Suprapubic skin (tissue), 4 donors: ENCODE measurements at places on chromosomes 6 and 20. TPM values are rescaled to one million over a fixed set of nuclear protein-coding genes. Genes with fewer than 3 reads are reported as not detected.

DNA sequence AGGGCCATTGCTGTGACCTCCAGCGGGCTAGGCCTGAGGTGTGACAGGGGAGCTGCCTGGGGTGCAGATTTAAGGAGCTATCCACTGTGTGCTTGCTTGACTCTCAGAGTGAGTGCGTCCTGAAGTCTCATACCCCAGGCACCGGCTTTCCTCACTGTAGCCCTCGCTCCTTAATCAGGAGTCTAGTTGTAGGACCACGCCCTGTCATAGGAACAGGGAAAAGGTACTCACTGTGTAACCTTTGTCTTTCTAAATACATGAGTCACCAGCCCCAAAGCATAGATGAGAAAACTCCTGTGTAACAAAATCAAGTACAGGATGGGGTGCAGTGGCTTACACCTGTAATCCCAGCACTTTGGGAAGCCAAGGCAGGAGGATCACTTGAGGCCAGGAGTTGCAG lies 141.7 kb downstream of the TMEM242 start:
- no peaks in the 10 kb centered on the region for H3K27me3 ChIP-seq
- H3K4me1 ChIP-seq: peaks cover 22% of the 10 kb centered on the region
- no peak for DNase-seq
- no peak overlapping the region for H3K4me3 ChIP-seq
- peaks cover 48% of the 10 kb centered on the region for H3K36me3 ChIP-seq

DNA sequence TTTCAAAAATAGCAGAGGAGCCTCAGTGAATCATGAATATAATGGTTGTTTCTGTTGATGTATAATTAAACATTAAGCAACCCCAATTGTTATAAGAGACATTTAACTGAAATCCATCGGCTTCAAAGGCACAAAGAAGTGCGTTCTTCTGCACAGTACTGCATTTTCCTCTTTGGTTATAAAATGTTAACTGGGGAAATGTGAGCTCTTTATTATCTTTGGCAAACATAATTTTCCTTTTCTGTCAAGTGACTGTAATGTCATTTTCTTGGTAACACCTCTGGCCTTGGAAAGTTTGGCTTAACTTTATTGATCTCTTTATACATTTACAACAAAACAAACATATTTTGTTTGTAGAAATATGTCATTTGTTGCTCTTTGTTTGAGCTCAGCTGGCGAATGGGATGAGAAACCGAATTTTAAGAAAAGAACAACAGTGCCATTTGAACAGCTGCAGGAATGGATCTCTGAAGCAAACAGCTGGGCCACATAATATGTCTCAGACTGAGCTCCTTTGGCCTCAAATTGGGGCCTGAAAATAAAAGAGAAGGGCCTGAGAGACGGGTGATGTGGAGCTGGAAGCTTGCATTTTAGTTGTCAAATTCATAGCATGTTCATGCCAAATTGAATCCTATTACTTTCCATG lies 427.0 kb upstream of the SPTLC3 start:
- DNase-seq: no peak
- H3K27ac ChIP-seq: no peak overlapping the region
- no peaks in the 10 kb centered on the region for H3K4me1 ChIP-seq

DNA sequence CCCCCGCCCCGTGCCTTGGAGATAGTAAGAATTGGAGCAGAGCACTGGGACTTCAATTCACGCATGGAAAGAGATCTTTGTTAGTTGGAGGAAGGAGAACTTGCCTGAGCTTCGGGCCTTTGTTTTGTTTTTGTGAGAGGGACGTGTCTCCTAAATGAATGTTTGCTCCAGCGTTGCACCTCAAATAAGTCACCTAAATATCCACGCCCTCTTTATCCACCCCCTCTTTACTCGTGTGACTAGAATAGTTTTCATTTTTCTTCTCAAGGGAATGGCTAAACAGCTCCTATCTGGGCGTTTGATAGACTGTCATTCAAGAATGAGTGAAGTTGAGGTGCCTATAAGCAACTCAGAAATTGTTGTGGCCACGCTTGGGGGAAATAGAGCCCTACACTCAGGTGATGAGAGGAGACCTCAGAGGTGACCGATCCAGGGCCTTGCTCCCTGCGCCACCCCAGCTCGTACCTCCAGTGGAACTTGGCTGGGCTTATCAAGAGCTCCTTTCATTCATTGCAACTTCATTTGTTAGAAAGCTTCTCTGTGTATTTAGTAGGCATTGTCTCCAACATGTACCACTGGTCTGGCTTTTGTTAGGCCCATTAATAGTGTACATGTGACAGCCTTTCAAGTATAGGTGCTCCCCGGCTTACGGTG lies 861 bp downstream of the PCMTD2 start:
- DNase-seq: no peak
- H3K36me3 ChIP-seq: no peaks in the 10 kb centered on the region
- no peaks in the 10 kb centered on the region for H3K27me3 ChIP-seq

GRCh38 chr6:43941174-43941573 lies 171.2 kb downstream of the VEGFA start:
- peak; percentile 28 for DNase-seq
- no peak overlapping the region for H3K27ac ChIP-seq
- no peak overlapping the region for H3K4me3 ChIP-seq

DNA sequence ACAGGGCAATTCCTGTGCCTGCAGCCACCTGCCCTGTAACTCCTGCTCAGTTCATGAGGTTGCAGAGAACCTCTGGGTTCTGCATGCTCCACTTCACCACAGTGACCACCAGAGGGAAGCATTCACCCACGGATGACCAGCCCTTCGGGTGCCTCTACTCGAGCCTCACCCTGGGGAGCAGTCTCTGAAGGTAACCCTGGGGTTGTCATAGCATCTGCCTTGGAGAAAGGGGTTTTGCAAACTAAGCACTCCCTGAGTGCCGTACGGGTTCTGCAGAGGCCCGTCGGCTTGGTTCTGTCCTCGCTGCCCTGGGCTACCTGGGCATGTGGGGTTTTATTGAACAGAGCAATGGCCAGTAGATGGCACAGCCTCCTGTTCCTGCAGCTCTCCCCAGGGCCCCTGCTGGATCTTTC lies 10.2 kb upstream of the CST5 start:
- H3K4me3 ChIP-seq: no peak overlapping the region
- DNase-seq: no peak
- no peak overlapping the region for H3K27ac ChIP-seq

Gene TRIM38
- 3.9 TPM for total RNA-seq

- H3K4me3 ChIP-seq: no peak overlapping the region
- no peak overlapping the region for H3K27ac ChIP-seq
- no peaks in the 10 kb centered on the region for H3K36me3 ChIP-seq
- H3K27me3 ChIP-seq: no peaks in the 10 kb centered on the region
- no peaks in the 10 kb centered on the region for H3K4me1 ChIP-seq
Measured at GRCh38 chr6:142279350-142280180, 22.2 kb upstream of the ADGRG6 start.

DNA sequence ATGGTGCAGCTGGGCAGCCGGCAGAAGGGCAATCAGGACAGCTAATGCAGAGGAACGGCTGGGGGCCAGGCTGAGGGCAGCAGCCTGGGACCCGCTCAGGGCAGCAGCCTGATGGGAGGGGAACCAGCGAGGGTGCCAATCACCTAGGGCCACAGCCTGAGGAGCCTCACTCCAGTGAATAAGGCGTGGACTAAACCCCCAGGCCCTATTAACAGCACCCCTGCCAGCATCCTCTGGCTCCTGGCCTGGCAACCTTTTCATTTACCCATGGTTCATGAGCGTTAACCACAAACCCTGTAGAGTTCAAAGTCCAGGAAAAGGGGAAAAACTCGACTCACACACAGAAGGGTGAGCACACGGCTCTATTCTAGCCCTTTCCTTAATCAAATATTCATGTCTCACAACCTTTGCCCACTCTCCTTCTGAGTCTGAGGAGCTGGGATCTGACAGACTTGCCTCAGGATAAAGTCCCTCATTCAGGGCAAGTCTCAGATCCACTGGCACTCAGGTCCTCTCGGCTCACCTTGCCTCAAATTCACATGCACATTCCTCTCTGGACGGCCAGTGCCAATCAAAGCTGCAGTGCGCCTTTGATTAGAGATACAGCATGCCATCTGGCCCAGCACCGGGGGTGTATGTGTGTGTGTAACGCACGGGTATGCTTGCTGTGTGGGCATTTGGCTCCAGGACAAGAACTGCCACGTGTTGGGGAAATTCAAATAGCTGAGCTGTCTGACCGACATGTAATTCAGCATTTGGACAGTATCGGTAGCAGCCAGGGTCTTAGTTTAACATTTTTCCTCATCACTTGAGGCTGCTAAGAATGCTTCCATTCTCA lies 86.9 kb upstream of the TRAF3IP2 start:
- DNase-seq: no peak
- peaks cover 27% of the 10 kb centered on the region for H3K36me3 ChIP-seq
- H3K4me1 ChIP-seq: peaks cover 19% of the 10 kb centered on the region
- H3K4me3 ChIP-seq: no peak overlapping the region
- no peak overlapping the region for H3K27ac ChIP-seq
- H3K27me3 ChIP-seq: no peaks in the 10 kb centered on the region

Gene PAK5
- total RNA-seq: 0.21 TPM

Gene C20orf144
- total RNA-seq: not detected

Gene SIRPD
- total RNA-seq: not detected

GRCh38 chr20:48463916-48464315 lies 363.9 kb downstream of the PREX1 start:
- no peaks in the 10 kb centered on the region for H3K4me1 ChIP-seq
- no peak for DNase-seq
- no peak overlapping the region for H3K27ac ChIP-seq
- peaks cover 21% of the 10 kb centered on the region for H3K27me3 ChIP-seq
- no peak overlapping the region for H3K4me3 ChIP-seq

DNA sequence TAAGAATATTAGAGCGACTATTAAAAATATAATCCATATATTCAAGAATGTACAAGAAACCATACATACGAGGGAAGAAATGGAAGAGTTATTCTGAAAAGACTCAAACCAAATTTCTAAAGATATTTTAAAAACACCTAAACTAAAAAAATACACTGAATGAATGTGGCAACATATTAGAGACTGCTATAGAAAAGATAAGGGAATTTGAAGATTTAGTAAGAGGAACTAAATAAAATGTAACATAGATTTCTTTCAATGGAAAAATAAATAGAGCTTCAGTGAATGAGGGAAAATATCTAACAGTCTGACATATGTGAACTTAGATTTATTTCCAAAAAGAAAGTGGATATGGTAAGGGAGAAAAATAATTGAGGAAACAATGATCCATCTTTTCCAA lies 194.9 kb upstream of the STXBP5 start:
- H3K27me3 ChIP-seq: no peaks in the 10 kb centered on the region
- no peaks in the 10 kb centered on the region for H3K4me1 ChIP-seq
- no peaks in the 10 kb centered on the region for H3K36me3 ChIP-seq
- DNase-seq: no peak

Gene BMP7
- total RNA-seq: 23.4 TPM

- no peak for DNase-seq
- no peak overlapping the region for H3K27ac ChIP-seq
- no peaks in the 10 kb centered on the region for H3K36me3 ChIP-seq
- peaks cover 23% of the 10 kb centered on the region for H3K27me3 ChIP-seq
Measured at GRCh38 chr6:30163918-30164654, 740 bp downstream of the TRIM15 start.

Gene WFDC13
- not detected for total RNA-seq

DNA sequence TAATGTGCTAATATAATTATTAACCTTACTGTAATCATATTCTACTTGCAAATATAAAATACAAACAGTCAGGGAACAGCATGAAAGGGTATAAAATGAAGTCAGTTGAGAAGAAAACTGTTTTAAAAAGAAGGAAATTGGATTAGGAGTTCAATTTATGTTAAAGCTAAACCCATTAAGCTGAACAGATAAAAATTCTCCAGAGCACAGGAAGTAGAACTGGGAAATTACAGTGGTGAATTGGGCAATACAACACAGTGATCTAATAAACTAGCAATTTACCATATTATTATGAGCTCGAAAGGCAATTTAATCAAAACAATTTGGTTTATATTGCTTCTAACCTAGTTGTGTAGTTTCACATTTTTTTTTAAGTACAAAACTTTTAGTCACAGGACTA lies 407.4 kb upstream of the RGS17 start:
- no peaks in the 10 kb centered on the region for H3K4me1 ChIP-seq
- DNase-seq: no peak
- H3K4me3 ChIP-seq: no peak overlapping the region
- no peaks in the 10 kb centered on the region for H3K27me3 ChIP-seq
- no peak overlapping the region for H3K27ac ChIP-seq
- no peaks in the 10 kb centered on the region for H3K36me3 ChIP-seq

DNA sequence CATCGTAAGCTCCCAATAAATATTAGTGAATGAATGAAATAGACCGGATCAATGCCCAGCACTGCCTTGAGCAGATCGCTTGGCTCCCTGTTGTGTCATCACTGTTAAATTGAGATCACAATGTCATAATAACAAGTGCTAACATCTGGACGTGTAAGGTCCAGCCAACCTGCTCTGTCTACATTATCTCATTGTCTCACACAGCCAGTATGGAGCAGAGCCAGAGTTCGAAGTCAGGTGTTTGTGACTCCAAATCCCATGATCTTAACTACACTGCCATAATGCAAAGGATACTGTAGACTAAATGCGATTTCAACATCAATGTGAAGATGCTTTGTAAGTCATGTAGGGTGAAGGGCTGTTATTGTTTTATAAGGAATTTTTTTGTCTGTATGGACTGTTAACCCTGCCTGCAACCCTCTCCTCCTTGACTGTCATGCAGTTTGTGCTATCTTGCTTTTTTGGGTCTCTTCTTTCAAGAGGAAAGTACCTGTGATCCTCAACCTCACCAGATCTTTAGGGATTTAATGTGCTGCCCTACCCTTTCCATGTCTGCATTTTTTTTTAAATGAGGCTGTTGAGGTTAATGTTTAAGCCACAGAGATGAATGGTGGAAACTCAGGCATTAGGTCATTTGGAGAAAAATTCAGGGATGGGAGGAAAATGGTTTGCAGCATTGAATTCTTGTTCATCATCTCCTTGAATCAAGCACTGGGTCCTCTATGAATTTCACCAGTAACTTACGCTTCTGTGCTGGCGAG lies 49.0 kb upstream of the OCSTAMP start:
- no peak overlapping the region for H3K27ac ChIP-seq
- H3K27me3 ChIP-seq: no peaks in the 10 kb centered on the region

DNA sequence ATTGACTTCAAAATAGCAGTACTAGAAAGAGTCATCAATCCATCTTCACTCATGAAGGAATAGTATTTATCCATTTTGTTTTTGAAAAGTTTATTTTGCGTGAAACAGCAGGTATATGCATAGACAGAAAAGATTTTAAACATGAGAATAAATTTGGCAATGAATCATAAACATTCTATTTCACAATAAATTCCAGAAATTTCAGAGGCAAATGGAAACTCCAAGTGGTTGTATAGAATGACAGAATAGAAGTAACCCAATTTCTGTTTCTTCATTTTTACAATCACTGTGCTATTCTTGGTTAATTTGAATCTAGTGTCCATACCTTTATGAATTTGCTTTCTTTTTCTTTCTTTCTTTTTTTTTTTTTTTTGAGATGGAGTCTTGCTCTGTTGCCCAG lies 173.0 kb upstream of the ECI2 start:
- no peaks in the 10 kb centered on the region for H3K27me3 ChIP-seq
- H3K4me1 ChIP-seq: no peaks in the 10 kb centered on the region
- H3K4me3 ChIP-seq: no peak overlapping the region
